ENCODE measurements at places on chromosomes 2 and 18.

GRCh38 chr2:207655000-207655399, 29.8 kb upstream of the METTL21A start:
- no peak for DNase-seq

DNA sequence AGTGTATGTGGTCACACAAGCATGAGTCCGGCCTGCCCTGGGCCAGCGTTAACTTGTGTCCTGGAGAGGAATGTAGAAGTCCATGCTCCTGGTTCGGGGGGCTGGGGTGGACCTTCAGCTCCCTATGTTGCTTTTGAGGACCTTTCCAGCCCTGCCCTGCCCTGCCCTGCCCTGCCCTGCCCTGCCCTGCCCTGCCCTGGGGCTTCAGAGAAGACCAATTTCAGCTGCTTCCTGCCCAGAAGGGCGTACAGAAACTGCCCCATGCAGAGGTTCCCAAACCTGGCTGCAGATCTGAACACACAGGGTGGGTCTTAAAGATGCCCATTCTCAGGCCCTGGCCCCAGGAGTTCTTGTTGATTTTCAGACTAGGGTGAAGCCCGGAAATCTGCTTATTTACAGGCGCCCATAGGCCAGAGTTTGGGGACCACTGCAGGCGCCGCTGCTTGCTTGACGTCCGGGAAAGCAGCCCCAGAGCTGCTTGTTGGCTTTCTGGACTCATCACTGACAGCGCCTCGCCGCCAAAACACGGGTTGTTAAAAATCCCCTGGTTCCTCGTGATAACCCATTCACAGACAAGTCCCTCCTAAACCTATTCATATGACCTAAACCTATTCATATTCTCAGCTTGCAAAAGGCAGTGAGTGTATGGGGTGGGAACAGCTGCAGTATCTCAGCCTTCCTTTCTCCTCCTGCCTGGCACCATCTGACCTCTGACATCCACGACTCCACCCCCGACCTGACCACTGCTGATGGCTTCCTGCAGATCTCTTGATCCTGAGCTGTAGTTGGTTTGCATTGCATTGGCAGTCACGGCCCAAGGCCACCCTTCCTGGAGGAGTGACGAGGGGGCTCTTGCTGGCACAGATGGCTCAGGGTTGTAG, 198.3 kb downstream of the GLI2 start:
- DNase-seq: no peak

DNA sequence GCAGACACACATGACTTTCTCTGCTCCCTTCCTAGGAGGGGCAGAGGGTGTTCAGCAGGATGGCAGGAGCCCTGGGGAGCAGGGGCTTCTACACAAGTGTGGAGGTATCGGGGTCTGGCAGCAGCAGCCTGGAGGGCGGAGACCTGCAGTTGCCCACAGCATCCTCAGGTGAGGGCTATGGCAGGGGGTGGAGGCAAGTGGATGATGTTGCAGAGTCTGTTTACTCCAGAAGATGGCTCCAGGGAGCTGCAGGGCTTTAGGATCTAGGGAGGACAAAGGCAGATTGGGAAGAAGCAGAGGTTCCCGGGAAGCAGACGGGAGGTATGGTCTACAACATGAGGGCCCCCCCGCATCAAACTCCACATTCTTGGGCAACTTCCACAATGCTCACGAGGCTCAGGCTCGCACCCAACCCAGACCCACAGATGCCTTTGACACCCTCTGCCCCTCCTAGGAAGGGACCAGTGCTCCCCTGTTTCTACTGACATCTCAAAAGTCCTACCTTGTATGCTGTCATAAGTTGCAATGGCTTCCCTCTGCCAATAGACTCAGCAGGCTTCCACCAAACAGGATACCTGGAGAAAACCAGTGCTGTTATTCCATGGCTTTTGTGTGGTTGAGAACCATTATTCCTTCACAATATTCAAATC, 12.0 kb upstream of the ATP6V1C2 start:
- DNase-seq: no peak

DNA sequence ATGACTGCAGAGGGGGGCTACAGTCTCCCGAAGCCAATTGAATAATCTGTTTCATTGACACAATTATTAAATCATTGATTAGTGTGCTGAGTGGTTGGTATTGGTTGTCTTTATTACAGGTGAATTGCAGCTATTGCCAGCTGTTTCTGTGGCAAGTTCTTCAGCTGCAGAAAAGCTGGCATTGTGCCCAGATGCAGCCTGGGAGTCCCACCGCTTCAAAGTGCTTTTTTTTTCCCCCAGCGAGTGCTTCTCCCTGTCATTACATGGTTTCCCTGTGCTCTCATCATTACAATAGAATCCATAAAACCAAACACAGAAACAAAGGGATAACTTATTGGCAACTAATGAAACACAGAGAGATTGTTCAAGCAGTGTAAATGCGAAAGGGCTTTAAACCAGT, 164.7 kb downstream of the GRB14 start:
- no peak for DNase-seq

DNA sequence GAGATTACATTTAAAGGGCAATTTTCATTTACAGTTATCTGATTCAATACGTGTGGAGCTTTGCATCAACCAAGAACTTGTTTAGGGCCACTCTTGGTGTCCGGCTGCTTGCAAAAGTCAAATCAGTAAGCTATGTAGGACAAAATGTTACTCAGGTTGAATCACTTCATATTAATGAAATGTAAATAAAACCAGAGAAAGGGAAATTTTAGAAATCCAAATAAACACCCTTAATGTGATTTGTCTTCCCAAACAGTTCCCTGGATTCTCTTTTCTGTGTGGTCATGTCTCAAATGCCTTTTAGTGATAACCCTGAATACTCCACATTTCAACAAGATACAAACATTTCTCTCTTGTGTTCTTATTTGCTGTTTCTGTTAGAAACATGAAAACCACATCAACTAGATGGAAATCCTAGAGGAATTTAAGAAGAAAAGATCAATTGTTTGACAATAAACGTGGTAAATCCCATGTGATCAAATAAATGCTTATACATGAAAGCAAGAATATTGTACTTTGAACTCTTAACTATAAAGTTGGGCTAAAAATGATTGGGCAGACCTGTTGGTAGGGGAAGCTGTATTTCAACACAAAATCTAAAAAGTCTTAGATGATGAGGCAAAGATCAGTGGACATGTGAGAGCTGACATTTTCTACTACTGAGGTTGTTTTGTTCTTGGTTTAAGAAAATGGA, 101.3 kb downstream of the CDC42EP3 start:
- no peak for DNase-seq

GRCh38 chr2:204545861-204546735, 823 bp downstream of the PARD3B start:
- no peak for DNase-seq
